Cardiac muscle cell (in vitro differentiated cells and primary cell): ENCODE measurements at places on chromosomes 16 and 17. TPM values are rescaled to one million over a fixed set of nuclear protein-coding genes. Genes with fewer than 3 reads are reported as not detected.

DNA sequence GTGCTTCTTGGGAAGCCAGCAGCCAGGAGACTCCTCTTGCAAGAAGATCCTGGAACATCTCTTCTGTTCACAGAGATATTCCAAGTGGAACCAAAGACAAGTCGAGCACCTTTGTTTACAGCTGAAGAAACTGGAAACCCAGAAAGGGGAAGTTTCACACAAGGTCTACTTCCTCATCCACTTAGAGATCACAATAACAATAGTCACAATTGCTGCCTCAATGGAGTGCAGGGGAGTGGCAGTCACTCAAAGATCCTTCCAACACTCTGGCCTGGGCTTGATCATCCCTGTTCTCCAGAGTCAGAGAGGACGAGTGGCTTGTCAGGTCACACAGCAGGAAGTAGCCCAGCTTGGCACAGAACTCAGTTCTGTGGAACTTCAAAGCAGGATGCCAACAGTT, 46.9 kb upstream of the SIAH1 start:
- DNase-seq: no peak

GRCh38 chr17:55527540-55528118, 16.4 kb upstream of the SMIM36 start:
- peak; percentile 69 for DNase-seq

Gene MYL4
- total RNA-seq: 2,925 and 5,217 TPM in 2 replicates

Gene MAPT
- total RNA-seq: 1.3 and 2.9 TPM in 2 replicates

Gene CDT1
- 24.5 and 29.6 TPM in 2 replicates for total RNA-seq
